Esophagus squamous epithelium (tissue), 5 donors: ENCODE measurements at places on chromosomes 16 and 17.

DNA sequence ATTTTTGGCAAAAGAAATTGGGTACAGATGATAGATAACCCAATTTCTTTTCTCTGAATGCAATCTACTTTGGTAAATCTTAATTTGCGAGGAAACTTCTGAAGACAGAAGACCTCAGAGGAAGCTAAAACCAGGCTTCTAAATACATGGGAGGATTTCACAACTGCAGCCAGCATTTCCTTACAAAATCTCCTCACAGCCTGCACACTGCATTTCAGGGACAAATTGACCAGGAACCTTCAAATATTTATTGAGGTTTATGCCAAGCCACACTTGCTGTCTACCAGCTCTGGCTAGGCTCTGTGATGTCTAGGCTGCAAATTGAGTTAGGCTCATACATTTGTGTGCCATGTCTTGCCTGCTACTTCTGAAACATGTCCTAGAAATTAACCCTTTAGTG, 167.3 kb upstream of the CDH5 start:
- H3K27ac ChIP-seq = no peak overlapping the region
- no peaks in the 10 kb centered on the region for H3K36me3 ChIP-seq
- no peaks in the 10 kb centered on the region for H3K27me3 ChIP-seq
- DNase-seq = no peak

DNA sequence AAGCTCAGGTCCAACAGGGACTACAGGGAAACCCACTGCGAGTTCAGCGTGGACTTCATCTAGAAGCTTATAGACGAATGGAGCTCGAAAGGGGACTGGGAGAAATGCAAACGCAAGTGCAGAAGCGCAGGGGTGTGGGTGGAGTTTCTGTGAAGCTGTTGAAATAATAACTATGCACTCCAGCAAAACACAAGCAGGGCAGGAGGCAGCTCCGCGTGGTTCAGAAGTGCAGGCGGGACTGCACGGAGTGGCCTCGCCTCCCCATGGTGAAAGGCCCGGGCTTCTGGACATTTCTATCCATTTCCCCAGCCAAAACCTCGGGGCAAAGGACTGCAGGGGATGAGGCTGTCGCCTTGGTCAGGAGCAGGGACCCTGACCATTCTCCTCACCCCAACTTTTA, 74.5 kb downstream of the ZNF423 start:
- H3K27ac ChIP-seq = no peak overlapping the region
- H3K4me3 ChIP-seq = no peak overlapping the region
- no peaks in the 10 kb centered on the region for H3K27me3 ChIP-seq
- H3K36me3 ChIP-seq = no peaks in the 10 kb centered on the region
- no peak for DNase-seq
- H3K4me1 ChIP-seq = no peaks in the 10 kb centered on the region

DNA sequence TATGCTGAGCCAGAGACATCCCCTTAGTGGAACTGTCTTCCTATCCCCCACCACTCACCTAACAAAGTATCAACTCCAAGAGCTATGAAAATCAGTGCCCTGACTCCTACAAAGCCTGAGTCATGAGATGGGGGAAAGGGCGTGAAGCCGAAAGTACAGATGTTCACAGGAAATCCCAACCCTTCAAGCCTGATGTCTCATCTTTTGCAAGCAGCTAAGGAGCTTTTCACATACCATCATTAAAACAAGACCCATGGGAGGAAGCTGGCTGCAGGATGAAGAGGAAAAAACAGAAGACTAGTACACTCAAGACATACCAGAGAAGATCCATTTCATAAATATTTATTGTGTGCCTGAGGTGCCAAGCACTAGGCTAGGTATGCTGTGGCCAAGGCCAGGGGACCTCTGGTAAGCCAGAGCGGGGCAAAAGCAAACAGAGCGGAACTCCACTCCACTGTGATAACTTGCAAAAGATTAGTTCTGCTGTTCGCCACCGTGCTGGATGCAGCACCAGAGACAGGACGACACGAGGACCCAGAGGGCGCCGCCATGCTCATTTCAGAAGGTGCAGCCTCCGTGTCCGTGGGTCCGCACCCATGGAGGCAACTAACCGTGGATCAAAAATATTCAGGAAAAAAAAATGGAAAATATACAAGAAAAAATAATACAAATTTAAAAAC, 4.5 kb upstream of the MNT start:
- H3K27ac ChIP-seq = peak overlapping the region; percentile 91
- no peak for DNase-seq
- H3K4me1 ChIP-seq = peaks cover 60% of the 10 kb centered on the region
- H3K36me3 ChIP-seq = no peaks in the 10 kb centered on the region

GRCh38 chr16:11621920-11622651, 35.4 kb upstream of the LITAF start:
- peaks cover 55% of the 10 kb centered on the region for H3K4me1 ChIP-seq
- DNase-seq = no peak
- peak overlapping the region; percentile 19 for H3K4me3 ChIP-seq
- no peaks in the 10 kb centered on the region for H3K36me3 ChIP-seq
- H3K27ac ChIP-seq = peak overlapping the region; percentile 76
